ENCODE measurements at places on chromosomes 3 and 15.

- peak; percentile 9 for DNase-seq
These were observed 97.5 kb downstream of the CHDH start for GRCh38 chr3:53748512-53749271.

GRCh38 chr15:90336705-90337141 lies 15.4 kb upstream of the ZNF774 start:
- DNase-seq = no peak

GRCh38 chr15:26661748-26662147 lies 111.1 kb downstream of the GABRB3 start:
- DNase-seq = no peak

- no peak for DNase-seq
These were observed 52.7 kb downstream of the CHST2 start for GRCh38 chr3:143172062-143172794.

GRCh38 chr3:46091046-46091445 lies 63.8 kb upstream of the XCR1 start:
- no peak for DNase-seq

DNA sequence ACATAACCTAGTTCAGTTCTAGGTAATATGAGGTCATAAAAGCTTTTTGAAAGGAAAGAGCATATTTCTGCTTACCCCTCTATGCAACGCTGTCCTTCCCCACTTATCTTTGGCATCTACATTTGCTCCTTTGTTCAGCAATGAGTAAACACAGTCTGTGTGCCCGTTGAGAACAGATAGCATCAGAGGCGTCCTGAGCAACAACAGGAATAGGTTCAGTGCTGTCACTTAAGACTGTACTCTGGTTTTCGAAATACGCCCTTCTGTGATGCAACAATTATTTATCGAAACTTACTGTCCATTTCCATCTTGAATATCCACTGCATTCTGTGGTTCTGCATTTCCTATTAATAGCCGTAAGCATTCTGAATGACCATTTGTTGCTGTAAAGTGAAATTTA lies 84.4 kb downstream of the BTD start:
- DNase-seq = peak; percentile 13

DNA sequence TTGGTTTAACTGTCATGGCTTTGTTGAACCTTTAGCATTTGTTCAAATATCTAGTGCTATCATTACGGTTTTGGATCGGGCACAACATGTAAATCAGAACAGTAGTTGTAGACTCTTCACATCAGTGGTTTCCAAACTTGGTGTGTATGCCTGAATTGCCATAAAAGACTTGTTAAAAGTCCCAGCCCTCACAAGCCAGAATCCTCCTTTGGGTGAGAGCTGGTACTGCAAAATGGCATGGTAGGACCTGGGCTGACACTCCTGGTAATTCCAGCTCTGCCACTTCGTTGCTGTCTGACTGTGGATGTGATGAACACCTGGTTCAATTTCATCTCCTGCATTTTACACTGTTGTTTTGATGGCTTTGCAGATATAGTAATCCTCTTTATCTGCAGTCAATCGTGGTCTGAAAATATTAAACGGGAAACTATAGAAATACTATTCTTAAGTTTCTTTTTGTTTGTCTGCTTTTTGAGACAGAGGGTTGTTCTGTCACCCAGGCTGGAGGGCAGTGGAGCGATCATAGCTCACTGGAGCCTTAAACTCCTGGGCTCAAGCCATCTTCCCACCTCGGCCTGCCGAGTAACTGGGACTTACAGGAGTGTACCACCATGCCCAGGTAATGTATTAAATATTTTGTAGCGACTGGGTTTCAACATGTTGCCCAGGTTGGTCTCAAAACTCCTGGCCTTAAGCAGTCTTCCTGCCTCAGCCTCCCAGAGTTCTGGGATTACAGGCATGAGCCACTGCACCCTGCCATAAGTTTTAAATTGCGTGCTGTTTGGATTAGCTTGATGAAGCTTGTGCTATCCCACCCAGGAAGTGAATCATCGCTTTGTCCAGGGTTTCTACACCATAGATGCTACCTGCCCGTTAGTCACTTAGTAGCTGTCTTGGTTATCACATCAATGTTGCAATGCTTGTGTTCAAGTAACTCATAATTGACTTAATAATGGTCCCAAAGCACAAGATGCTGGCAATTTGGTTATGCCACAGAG lies 61.6 kb downstream of the RAB7A start:
- DNase-seq = peak; percentile 57

- no peak for DNase-seq
These were observed 259.8 kb upstream of the CTDSPL start for GRCh38 chr3:37601832-37602231.

- DNase-seq = no peak
These were observed 98.5 kb upstream of the SLC25A36 start for GRCh38 chr3:140842984-140843649.

GRCh38 chr3:141738891-141739363 lies 829 bp downstream of the RNF7 start:
- DNase-seq = peak; percentile 53

GRCh38 chr15:69510556-69510955 lies 57.9 kb downstream of the RPLP1 start:
- DNase-seq = no peak

DNA sequence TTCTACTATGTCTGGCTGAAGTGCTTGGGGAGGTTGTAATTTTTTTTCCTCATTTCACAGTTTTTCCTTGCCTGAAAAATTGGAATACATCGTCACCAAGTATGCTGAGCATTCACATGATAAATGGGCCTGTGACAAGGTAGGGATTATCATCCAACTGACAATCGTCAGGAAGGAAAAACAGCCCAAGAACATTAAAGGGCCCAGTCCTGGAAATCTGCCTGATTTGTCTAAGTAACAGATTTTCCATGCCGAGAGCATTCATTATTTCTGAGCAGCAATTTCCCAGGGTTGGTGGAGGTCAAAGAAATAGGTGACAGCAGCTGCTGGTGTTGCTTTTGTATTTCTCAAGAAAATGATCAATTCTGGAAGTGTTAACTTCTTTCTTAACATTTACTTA lies 226.0 kb upstream of the CHRM5 start:
- DNase-seq = no peak

DNA sequence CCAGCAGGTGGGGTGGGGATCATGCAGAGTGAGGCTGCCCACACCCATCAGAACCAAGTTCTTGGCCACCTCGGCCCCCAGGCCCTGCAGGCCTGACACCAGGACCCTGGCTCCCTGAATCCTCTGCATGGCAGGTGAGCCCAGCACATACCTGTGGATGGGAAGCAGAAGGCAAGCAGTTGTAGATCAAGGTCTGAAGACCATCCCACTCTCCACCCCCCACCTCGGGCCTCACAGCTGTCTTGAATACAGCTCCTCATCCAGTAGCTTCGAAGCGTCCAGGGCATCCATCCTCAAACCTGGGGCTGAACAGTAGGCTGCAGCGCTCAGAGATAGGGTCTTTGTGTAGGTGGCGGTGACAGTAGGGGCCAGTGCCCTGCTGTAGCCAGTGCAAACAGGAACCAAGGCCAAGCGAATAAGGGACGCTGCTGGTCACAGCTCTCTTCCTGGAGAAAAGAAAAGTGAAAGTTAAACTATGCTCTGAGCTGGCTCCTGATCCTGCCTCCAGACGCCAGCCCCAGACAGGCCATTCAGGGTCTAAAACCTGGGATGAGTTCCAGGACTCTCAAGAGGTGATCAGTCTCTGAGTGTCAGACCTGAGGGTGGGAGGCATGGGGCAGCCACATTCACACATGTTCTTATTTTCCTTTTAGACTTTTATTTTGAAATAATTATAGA lies at the start of gene UBA7:
TSS of gene UBA7 (minus strand) at position 457 of the 678 bp plus-strand sequence. CDS start at position 291, 166 bp downstream.
- DNase-seq = peak; percentile 52

GRCh38 chr3:174329321-174329720 lies 529.8 kb upstream of the NAALADL2 start:
- DNase-seq = no peak

DNA sequence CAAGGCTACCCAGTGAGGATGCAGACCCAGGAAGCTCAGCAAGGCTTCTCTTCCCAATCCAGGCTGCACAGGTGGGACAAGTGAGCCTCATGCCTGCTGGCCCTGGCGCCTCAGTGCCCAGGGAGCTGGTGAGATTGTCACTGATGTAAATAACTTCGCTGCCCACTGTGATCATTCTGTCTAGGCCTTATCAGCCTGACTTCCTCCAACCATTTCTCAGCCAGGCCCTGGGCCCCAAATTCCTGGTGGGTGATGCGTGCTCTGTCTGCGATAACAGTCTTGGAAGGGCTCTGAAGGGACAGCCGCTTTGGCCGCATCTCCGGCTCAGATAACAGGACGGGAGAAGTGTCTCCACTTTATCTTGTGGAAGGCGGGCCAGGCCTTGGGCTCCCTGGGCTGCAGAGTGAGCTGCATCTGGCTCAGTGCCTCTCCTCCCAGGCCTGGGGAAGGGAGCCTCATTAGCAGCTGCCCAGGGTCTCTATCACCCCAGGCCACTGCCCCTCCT lies 2.2 kb upstream of the FBLN2 start:
- DNase-seq = no peak

GRCh38 chr15:36932070-36932469 lies 168.3 kb downstream of the MEIS2 start:
- DNase-seq = no peak

DNA sequence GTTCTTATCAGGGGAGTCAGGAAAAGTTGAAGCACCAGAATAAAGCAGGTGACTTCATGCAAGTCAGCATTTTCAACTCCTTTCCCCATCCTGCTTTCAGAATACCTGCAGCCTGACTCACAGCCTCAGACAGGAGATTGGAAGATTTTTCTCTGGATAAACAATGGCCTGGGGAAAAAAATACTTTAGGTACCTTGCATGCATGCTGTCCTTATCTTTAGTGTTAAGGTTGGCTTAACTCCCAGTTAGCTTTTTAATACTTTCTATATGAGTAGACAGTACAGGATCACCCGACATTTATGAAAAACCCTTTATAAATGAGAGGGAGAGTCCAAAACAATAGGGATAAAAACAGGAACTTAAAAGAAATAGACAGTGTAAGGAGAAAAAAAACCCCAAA lies 53.6 kb downstream of the PAK2 start:
- no peak for DNase-seq

DNA sequence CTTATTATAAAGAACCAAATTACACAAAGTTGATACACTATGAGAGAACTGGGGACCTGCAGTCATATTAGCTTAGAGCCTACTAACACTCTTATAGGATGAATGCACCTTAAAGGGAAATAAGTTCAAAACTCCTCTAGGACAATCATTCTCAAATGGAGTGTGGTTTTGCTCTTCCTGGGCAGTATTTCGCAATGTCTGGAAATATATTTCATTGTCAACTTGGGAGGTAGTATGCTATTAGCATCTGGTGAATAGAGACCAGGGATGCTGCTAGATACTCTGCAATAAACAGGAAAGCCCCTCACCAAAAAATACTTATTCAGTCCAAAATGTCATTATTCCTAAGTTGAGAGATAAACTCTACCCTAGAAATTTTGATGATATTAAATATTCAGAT lies 451.4 kb upstream of the ARPP21 start:
- DNase-seq = no peak

GRCh38 chr3:106349191-106349881 lies 480.5 kb upstream of the CBLB start:
- no peak for DNase-seq

- DNase-seq = peak; percentile 62
These were observed 30.2 kb downstream of the KCNAB1 start for GRCh38 chr3:156150434-156151066.

DNA sequence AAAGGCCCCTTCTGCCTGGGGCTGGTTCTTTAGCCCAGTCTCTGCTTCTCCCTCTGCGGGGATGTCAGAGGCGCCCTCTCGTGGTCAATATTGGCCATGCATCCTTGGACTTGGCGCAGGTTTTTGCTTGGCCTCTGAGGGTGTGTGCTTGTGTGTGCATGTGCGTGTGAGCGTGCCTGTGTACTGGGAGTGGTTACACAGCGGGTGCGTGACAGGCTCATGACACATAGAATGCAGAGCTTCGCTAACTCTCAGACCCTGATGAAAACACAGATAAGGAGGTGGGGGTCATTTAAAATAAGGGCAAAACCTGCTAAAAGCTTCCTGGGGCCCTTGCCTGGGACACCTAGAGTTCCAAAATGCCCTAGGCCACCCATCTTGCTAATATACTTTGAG lies 160.9 kb downstream of the SMAD6 start:
- peak; percentile 62 for DNase-seq

DNA sequence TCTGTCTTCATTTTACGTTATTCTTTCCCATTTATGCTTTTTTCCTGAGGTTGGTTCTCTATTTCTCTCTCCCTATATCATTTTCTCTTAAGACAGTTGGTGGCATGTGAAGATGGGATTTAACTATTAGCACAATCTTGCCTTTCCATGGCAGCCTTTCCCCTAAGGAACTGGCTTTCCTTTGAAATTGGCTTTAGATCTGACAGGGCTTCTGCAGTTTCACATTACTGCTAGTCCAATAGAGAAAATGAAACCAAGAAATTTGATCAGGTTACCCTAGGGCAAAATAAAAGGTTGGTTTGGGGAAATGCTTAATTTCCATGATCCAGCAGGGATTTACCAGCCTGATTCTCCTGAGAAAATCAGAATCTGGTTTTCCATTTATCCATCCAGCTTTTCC lies 22.7 kb upstream of the CHL1 start:
- DNase-seq = no peak

DNA sequence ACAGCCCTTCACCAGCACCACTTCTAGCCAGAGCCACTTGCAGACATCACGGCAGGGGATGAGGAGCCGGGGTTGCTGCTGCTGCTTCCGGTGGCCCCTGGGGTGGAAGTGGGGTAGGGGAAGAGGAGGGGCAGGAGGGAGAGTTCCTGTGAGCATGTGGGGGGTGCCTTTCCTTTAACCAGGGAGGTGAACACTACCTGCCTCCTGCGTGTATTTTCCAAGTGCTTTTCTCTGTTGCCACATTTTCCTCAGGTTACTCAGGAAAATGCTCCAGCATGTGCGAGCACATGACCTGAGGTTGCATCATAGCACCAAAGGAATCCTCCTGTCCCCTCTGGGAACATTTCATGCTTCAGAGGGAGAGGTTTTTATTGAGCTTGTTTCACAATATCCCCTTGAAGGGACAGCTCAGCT lies 12.2 kb upstream of the SACM1L start:
- peak; percentile 66 for DNase-seq

- DNase-seq = no peak
These were observed 525.2 kb downstream of the OCA2 start for GRCh38 chr15:27573805-27574485.

DNA sequence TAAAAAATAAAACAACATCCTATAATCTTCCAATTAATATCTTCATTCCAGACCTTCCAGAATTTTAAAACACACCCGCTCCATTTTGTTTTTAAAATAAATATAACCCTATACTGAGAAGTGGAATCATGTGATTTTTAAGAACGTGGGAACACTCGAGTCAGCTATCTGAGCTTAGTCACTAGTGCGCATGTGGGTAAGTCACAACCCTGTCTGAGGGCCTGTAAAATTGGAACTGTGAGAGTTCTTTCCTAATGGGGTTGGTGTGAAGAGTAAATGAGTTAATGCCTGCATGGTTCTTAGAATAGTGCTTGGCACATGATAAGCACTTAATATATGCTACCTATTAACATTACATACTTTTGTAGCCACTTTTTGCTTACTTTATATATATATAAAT lies 19.9 kb upstream of the POLR2M start:
- no peak for DNase-seq

DNA sequence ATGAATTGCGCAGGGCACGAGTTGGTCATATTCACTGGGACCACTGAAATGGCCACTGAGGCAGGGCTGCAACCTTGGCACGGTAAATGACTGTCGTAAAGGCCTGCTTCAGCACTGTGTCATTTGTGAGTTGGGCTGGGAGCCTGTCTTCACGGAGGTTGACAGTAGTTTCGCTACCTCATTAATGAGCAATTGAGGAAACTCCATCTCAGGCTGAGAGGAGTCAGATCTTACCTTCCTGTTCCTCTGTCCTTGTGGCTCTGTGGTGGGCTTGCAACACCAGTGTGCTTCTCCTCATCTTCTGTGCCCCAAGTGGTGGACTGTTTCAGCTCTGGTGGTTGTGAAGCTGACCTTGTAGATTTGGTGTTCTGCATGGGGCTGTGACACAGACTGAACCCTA lies 80.1 kb upstream of the EIF1B start:
- DNase-seq = peak; percentile 11
